Osteoblast (primary cell): ENCODE measurements at places on chromosomes 6 and 20.

GRCh38 chr6:34237316-34237721 lies 646 bp downstream of the HMGA1 start:
- peak; percentile 95 for DNase-seq

- DNase-seq = no peak
Observed at GRCh38 chr6:166718516-166718915, 91.5 kb upstream of the RPS6KA2 start.

GRCh38 chr20:22525821-22526220 lies 58.6 kb downstream of the FOXA2 start:
- no peak for DNase-seq

- peak; percentile 64 for DNase-seq
Observed at GRCh38 chr6:18515767-18516166, 128.6 kb downstream of the RNF144B start.

DNA sequence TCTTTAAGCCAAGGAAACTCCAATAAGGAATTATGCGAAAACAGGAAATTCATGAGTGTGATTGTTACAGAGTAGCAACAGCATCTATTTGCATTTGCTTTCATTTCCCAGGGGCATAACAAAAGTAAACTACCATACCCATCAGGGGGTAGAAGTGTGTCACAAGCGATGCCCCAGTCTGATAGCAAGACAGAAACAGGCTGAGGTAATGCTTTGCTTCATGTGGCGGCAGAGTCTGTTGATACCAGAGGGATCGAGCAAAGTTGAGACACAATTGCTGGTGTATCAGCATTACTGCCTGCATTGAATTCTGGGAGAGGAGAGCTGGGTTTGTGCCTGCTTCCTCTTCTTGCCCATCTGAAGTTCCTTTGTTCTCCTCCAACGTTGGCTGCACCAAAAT lies 51.2 kb upstream of the LYRM2 start:
- DNase-seq = no peak

- DNase-seq = peak; percentile 69
Observed at GRCh38 chr6:134123666-134124208, 71.3 kb upstream of the SLC2A12 start.

GRCh38 chr6:149097794-149098193 lies 219.7 kb upstream of the TAB2 start:
- DNase-seq = no peak

DNA sequence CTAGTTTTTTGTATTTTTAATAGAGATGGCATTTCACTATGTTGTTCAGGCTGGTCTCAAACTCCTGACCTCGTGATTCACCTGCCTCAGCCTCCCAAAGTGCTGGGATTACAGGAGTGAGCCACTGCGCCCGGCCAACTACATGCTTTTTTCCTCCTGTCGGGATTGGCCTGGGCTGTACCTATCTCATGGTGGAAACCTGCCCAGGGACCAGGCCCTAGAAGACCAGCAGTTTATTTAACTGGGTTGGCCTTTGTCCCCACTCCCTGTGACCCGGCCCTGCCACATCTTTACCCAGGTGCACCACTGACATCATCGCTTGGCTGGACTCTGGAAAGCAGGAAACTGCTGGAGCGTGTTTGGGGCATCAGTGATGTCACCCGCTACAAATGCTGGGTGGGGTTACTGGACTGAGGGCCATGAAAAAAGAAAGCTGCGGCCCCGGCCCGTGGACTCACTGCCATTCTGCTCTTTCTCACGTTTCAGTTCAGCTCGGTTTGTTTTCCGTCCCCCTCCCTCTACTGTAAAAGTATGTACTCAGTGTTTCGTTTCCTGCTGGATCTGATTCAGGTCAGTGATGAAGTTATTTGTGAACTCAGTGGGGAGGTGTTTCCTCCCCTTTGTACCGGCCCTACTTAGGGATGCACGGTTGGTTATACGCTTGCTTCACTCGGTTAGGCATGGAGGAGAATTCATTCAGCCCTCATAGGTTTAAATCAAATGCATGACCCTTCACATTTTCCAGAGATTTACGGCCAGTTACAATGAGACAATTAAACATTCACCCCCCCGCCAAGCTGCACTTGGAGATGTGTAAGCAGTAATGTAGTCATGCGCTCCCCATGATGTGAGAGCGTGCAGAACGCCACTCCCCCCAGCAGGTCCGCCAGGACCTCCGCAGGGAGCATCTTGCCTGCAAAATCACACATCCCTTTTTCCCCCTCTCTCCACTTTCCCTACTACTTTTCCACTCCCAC lies 179.3 kb downstream of the MTHFD1L start:
- no peak for DNase-seq

- DNase-seq = no peak
Observed at GRCh38 chr20:58092871-58093270, 135.6 kb downstream of the ANKRD60 start.

GRCh38 chr20:62052842-62053464 lies 12.7 kb downstream of the TAF4 start:
- no peak for DNase-seq

DNA sequence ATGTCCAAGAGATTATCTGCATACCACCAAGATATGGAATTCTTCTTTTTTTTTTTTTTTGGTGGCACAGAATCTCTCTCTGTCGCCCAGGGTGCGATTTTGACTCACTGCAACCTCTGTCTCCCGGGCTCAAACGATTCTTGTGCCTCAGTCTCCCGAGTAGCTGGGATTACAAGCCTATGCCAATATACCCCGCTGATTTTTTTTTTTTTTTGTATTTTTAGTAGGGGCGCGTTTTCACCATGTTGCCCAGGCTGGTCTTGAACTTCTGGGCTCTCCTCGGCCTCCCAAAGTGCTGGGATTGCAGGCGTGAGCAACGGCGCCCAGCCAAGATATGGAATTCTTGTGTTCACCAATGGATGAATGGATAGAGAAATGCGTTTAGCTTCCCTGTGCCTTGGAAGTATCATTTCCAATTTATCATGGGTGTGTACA lies 31.0 kb downstream of the POM121L2 start:
- no peak for DNase-seq

DNA sequence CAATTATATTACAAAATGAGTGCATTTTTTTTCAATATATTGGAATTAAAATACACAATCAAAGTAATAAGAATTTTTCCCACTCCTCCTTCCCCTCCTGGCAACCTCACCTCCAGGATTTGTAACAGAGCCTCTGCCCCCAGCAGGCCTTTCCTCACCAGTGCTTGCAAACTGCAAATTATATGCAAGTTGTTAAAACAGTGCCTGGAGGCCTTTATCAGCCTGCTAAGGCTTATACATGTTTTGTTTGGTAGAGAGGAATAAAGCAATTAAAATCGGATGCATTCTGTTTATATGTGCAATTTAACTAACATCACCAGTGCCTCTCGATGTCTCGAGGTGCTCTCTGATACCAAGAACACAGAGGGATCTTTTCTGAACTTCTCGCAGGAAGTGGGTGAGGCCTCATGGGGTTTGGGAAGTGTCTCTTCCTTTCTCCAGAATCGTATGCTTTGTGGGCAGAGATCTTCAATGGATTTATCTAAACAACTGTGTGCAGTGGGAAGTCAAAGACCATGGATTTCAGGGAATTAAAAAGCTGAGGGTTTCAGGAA lies 186.8 kb downstream of the CDH26 start:
- no peak for DNase-seq

DNA sequence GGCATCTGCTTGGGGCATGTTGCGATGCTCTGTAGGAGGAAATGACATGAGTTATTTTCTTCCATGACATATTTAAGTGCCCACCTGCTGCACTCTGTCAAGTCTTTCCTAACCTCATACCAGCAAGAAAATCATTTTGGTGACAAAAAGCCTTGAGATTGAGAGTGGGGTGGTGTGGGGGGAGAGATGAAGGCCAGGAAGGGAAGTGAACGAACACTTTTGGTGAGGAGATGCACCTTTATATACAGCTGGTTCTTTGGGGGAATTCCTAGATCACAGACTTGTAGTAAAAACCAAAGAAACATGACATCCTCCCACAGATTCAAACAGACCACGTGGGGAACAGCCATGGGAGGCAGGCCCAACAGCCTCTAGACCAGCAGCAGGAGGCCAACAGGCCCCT lies 26.1 kb downstream of the NCOA5 start:
- DNase-seq = no peak

- peak; percentile 91 for DNase-seq
Observed at GRCh38 chr6:29653452-29654038, 3.3 kb upstream of the MOG start.

DNA sequence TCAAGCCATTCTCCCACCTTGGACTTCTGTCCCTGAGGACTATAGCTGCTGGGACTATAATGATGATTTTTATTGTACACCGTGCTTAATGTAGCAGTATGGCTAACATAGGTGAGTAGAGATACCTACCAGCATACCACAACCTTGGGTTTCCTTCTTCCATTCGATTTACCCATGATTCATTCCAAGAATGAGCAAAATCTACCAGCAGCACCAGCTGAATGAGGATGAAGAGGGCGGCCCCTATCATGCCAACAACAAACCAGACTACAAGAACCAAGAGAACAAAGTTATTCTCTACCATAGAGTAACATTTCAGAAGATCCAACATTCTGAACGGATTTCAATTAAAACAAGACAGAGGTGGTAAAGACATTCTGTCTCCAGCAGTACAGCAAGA lies 12.1 kb downstream of the SERINC3 start:
- DNase-seq = no peak

DNA sequence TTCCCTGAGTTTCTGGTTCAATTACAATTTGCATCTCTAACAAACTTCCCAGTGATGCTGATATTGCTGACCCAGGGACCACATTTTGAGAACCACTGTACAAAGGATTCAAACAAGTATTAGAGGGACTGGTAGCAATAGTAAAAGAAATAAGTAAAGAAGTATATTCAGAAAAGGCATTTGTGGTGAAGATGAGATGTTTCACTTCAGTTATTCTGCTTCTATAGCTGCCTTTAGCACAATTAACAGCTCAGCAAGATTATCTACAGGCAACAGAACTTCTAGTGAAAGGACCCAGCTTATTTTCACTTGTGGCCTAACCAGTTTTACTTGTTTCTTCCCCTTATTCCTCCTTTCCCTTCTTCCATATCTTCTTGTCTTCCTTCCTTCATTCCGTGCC lies 149.4 kb downstream of the PHF3 start:
- no peak for DNase-seq

DNA sequence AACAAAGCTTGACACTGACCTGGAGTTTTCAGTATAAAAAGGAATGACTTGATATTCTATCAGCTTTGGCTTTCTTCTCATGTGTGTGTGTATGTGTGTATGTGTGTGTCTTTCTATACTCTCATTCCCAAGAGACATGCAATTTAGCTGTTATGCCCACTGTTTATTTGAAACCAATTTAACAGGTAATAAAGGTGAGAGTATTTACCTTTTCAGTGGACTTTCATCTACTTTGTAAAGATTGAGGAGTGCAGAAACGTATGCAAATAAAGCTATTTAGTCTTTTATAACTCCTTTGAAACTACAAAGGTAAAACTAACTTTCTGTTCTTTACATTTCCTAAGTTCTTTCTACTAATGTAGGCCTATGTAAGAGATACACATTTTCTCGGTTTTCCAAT lies 103.5 kb upstream of the HS3ST5 start:
- DNase-seq = no peak

DNA sequence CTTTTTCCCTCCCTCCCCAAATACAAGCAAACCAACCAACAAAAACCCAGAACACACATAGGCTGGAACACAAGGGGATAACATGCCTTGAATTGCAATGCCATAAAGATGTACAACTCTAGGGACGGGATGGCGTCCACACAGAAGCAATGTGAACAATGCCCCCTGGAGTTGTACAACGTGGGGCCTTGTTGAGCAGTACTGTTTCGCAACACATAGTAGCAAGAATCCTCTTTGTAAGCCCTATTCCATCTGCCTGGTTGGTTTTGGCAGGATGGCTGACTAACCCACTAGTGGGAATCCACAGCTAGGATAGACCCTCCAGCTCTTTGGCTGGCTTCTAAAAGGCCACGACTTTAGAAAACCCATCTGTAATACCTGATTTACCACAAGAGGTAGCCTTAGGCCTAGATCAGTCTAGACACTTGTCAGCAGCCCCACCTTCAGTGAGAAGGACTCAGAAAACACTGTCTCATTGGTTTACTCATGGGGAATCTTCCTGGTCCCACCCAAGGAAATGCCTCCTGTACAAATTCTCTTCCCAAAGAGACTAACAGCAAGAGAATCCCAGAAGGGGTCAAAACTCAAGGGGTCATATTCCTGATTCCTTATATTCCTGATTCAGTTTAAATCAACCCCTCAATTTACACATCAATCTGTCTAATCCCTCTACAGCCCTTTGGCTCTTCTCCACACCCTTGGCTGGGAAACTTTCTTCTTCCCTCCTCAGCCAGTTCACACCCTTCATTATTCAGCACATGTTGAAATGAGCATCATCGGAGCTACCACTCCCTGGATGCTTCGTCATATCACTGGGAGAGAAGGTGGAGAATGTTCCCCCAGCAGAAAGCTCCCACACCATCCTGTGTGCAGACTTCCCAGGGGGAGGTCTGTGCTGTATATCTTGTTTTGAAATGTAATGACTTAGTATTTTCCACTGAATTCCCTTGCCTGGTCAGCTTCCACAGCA lies 622.4 kb upstream of the FLRT3 start:
- DNase-seq = no peak

- DNase-seq = peak; percentile 80
Observed at GRCh38 chr20:16801919-16802651, 53.9 kb downstream of the OTOR start.

DNA sequence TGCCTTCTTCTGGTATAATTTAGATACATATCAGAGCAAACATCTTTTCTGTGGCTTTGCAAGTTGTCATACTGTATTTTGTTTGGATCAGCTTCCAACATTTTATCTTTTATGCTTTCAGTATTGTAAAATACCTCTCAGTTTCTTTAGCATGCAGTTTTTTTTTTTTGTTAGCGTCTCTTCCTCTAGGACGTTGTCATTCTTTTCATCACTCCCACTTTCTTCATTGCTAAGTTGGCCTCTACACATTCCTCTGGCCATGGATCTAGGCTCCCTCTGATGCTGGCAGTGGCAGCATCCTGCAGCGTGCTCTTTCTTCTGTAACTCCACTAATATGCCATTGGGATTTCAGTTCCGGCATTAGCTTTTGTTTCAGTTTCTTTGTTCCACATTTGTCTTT lies 21.7 kb downstream of the RPRD1B start:
- no peak for DNase-seq

- DNase-seq = no peak
Observed at GRCh38 chr6:138576313-138576712, 77.0 kb upstream of the NHSL1 start.

DNA sequence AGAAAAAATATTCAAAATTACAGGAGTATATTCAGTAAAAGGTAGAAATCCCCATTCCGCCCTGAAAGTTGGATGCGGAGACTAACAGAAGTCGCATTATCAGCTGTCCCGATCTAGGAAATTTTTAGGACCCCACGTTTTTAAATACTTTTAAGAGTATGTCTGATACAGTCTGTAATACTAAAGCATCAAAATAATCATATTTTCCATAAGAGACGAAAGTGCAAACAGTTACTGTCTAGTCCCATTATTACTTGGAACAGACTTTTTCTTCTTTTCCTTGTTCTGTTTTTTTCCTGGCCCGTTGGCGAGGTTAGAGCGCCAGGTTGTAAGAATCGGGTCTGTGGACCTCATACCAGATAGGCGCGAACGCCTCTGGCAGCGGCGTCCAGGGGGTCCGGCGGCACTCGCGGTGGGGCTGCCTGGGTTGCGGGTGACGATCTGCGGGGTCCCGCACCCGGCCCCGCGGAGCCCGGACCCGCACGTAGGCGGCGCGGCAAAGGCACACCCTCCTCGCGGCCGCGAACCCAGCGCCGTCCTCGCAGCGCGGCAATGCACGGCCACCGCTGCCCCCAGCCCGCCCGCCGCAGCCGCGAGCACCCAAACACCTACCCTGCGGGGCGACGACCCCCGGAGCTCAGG lies 460 bp downstream of the PLAGL1 start:
- DNase-seq = peak; percentile 26

GRCh38 chr6:166346965-166347364 lies 4.6 kb upstream of the SFT2D1 start:
- no peak for DNase-seq

GRCh38 chr6:154284313-154284853 lies 72.2 kb downstream of the IPCEF1 start:
- no peak for DNase-seq
